Cerebellum (tissue), 4 donors: ENCODE measurements at places on chromosomes 4 and X. TPM values are rescaled to one million over a fixed set of nuclear protein-coding genes. Genes with fewer than 3 reads are reported as not detected.

GRCh38 chrX:124203311-124203710 lies 129.1 kb upstream of the TEX13D start:
- DNase-seq: no peak

DNA sequence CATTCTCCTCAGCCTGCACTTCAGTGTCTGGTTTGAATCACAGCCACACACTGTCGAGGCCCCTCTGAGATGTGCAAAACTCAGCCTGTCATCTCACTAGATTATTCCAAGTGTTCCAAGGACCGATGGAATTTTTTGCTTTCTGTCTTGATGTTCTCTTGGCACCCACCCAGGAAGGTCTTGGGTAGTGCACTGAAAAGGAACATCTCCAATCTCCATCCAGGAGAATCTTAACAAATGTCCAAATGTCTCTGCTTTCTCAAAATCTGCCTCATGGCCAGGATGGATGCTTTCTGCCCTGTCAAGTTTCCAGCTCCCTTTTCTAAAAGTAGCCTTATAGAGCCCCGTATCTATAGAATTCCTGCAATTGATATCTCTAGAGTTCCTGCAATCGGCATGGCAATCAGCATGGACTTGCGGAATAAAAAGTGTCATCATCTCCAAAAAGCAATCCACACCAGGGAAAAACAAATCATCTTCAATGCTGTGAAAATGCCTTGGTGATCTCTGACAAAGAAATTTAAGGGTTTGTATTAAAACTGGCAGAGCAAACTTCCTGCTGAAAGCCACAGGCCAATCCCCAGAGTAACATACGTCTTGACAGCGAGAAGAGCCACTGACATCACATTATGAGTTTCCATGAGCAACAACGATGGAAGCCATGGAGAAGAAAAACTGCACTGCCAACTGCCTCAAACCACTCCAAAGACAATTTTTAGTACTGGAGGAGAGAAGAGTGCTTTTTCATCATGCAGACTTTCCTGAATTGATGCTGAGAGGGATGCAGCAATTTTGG lies 215.3 kb upstream of the FAM9B start:
- no peak for DNase-seq

GRCh38 chr4:175421506-175421905 lies 390.6 kb downstream of the GPM6A start:
- no peak for DNase-seq

GRCh38 chr4:175435381-175435783 lies 376.7 kb downstream of the GPM6A start:
- DNase-seq: no peak

GRCh38 chr4:62159306-62159705 lies 959.2 kb downstream of the ADGRL3 start:
- DNase-seq: no peak

GRCh38 chr4:95124906-95125504 lies 367.2 kb downstream of the BMPR1B start:
- DNase-seq: no peak

GRCh38 chr4:40559585-40560465 lies 69.8 kb downstream of the RBM47 start:
- DNase-seq: no peak

- DNase-seq: peak; percentile 79
Observed at GRCh38 chr4:2948895-2949781, 14.1 kb downstream of the NOP14 start.

- no peak for DNase-seq
Observed at GRCh38 chr4:3207531-3208037, 41.4 kb upstream of the MSANTD1 start.

DNA sequence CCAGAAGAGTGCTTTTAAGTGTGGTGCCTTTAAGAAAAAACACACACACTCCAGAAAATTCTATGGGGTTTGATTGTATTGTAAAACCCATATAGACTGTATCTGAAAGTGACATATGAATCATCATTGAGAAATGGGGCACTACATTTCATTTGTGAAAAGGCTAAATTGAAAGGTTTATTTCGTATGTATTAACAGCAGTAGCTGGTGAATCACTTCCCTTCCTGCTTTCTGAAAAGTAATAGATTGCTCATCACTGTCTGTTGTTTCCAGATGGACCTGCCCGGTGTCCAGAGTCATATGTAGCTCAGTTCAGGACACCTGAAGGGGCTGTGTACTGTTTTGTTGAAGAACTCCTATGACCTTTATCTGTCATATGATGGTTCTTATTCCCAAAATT lies 28.1 kb upstream of the HPRT1 start:
- DNase-seq: no peak

ZCCHC12 gene
- total RNA-seq: 41.1 TPM

ERCC6L gene
- total RNA-seq: 1.7 TPM

ZNF330 gene
- total RNA-seq: 19.0 TPM

FANCB gene
- total RNA-seq: 14.2 TPM
